ENCODE measurements at places on chromosomes 12 and 14.

GRCh38 chr14:53151523-53152183, 1.5 kb downstream of the DDHD1 start:
- peak; percentile 24 for DNase-seq

- no peak for DNase-seq
Observed at GRCh38 chr12:56749853-56750252, 2.3 kb downstream of the PRIM1 start.

DNA sequence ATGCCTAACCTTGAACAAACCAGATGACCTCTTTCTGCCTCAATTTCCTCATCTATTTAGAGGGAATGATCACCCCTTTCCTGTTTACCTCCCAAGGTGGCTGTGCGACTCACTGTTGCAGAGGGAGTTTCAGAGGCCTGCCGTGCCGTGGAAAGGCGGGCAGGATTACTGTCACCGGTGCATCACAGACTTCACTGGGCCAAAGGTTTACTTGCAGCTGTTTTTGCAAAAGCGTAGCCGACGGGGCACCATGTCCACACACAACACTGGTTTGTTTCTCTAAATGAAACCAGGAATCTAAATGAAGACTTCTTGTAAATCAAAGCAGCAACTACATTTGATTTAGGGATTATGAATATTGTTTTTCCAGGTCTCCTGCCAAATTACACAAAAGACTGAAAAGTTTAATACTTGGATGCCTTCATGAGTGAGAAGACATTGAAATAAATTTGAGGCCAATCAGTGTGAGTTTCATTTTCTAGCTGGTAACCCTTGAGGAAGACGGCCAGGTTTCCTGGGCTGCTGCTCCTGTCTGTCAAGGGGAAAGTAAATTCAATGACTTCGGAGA, 696.1 kb upstream of the TMEM132C start:
- DNase-seq = no peak

DNA sequence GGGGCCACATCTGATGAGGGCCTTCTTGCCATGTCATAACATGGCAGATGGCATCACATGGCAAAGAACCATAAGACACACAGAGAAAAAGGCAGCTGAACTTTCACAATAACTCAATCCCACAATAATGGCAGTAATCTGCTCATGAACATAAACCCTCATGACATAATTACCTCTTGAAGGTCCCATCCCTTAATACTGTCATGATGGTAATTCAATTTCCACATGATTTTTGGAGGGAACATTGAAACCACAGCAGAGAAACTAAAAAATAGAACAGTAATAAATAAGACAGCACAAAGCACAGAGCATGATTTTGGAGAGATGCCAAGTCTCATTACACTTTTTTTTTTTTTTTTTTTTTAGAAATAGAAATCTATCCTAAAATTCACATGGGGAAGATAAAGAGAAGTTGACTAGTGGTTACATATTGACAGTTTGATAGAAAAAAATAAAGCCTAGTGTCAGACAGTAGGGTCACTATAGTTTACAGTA, 61.8 kb upstream of the ATF7IP start:
- no peak for DNase-seq

GRCh38 chr12:130336723-130337487, 782 bp upstream of the PIWIL1 start:
- DNase-seq = no peak

GRCh38 chr12:104131609-104132008, 6.4 kb downstream of the NFYB start:
- DNase-seq = no peak

DNA sequence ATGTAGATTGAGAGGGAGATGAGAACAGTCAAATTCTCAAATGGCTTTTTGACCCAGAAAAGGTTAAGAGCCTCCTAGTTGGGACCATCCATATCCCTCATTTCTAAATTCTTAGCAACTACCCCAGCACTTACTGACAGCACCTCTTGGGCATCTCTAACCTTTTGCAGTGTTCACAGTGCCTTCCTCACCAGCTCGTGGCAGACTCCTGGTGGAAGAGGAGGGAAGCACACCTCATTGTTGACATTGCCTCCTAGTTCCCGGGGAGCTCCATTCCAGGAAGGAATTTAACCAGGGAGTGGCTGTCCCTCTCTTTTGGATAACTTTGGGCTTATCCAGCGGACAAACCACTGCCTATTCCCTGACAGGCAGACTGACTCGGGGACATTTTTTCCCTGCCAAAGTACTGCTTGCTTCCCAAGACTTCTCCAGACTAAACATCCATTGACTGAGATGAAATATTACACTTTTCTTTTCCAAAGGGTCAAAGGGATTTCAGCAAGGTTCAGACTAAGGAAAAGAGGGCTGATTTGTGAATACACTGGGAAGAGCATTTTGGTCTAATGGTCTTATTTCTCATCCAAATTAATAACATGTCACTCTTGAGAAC, 9.0 kb upstream of the OR6J1 start:
- peak; percentile 74 for DNase-seq

DNA sequence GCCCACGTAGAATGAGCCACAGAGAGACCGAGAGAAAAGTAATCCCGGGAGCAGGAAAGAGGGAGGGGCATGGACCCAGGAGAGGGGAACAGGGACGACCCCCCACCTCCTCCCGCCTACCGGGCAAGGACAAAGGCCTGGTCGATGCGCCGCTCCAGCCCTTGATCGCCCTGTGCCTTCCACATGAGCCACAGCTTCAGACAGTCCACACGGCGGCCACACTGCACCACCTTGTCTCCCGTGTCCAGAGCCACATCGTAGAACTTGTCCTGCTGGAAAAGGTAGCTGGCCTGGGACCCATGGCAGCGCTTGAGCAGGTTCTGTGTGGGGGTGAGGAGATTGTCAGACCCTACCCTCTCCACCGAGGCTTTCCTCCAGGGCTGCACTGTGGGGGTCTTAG, 20.5 kb upstream of the ZNF740 start:
- no peak for DNase-seq

- no peak for DNase-seq
Observed at GRCh38 chr12:82015623-82016347, 256.6 kb upstream of the PPFIA2 start.

- DNase-seq = no peak
Observed at GRCh38 chr14:91078095-91078737, 17.8 kb upstream of the RPS6KA5 start.

GRCh38 chr12:62191491-62192179, 68.6 kb upstream of the USP15 start:
- DNase-seq = no peak

GRCh38 chr14:64953310-64953654, 10.7 kb upstream of the GPX2 start:
- DNase-seq = no peak

- DNase-seq = peak; percentile 3
Observed at GRCh38 chr12:39102474-39103209, 197.3 kb upstream of the CPNE8 start.

GRCh38 chr12:62003701-62004100, 256.5 kb upstream of the USP15 start:
- no peak for DNase-seq

DNA sequence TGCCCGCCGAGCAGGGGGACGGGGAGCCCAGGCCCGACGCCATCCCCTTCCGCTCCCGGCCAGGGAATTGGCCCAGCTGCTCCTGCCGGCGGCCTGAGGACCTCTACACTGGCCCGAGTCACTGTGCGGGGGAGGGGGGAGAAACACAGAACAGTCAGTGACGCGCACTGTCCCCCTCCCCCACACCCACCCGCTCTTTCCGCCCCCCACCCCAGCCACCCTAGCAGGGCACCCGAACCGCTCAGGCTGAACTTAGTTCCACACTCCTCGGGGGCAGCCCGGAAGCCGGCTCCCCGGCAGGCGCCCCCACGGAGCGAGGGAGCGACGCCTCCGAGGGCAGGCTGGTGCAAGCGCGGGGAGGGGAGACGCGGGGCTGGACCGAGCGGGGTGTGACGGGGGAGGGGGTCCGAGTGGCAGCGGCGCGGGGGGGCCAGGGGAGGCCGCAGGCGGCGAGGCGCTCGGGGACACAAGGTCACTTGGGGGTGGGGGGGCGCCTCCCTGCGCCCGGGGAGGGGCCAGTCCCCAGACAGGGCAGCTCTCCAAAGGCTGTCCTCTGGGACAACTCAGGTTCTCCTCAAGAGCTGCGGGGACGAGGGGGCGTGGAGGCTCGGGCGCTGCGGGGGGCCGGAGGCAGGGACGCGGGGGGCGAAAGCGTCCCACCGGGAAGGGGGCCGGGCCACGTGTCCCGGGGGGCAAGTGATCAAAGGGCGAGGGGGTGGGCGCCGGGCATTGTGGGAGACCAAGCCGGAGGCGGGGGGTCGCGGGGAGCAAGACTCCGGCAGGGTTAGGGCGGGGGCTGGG, 648 bp downstream of the CHD4 start:
- no peak for DNase-seq

- DNase-seq = no peak
Observed at GRCh38 chr12:52203079-52203921, 11.5 kb upstream of the KRT80 start.

DNA sequence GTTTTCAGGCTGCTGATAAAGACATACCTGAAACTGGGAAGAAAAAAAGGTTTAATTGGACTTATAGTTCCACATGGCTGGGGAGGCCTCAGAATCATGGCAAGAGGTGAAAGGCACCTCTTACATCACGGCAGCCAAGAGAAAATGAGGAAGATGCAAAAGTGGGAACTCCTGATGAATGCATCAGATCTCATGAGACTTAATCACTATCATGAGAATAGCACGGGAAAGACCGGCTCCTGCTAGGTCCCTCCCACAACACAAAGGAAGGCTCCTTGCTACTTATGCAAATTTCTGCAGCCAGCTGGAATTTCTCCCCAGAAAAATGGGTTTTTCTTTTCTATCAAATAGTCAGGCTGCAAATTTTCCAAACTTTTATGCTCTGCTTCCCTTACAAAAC, 174.1 kb upstream of the RMST start:
- no peak for DNase-seq

- no peak for DNase-seq
Observed at GRCh38 chr12:16325426-16325825, 22.0 kb upstream of the MGST1 start.

DNA sequence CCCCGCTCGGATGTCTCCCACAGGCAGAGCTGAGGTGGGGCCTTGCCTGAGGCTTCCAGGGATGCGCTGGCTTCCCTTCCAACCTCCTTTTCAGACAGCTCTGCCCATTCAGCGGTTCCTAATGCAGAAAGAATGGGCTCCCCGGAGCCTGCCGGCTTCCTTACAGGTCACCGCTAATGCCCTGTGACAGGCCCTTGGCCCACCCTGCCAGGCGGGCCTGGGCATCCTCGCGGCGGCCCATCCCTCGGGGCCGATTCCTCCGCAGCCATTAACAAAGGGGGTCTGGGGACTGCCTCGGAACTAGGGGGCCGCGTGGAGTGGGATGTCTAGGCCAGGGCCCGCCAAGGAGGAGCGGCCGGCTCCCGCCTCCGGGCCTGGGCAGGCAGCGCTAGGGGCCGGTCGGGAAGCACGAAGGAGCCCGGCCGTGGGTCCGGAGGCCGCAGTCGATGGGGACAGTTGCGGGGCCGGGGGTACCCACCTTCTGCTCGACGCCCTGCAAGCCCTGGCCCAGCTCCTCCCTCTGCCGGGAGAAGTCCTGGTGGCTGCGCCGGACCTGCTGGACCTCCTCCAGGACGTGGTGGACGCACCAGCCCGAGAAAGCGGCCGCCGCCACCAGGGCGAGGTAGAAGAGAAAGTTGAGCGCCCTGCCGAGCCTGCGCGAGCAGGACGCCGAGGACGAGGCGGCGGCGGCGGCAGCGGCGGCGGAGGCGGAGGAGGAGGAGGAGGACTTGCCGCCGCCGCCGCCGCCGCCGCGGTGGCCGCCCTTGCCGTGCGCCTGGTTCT, 738 bp downstream of the CKAP4 start:
- peak; percentile 28 for DNase-seq

DNA sequence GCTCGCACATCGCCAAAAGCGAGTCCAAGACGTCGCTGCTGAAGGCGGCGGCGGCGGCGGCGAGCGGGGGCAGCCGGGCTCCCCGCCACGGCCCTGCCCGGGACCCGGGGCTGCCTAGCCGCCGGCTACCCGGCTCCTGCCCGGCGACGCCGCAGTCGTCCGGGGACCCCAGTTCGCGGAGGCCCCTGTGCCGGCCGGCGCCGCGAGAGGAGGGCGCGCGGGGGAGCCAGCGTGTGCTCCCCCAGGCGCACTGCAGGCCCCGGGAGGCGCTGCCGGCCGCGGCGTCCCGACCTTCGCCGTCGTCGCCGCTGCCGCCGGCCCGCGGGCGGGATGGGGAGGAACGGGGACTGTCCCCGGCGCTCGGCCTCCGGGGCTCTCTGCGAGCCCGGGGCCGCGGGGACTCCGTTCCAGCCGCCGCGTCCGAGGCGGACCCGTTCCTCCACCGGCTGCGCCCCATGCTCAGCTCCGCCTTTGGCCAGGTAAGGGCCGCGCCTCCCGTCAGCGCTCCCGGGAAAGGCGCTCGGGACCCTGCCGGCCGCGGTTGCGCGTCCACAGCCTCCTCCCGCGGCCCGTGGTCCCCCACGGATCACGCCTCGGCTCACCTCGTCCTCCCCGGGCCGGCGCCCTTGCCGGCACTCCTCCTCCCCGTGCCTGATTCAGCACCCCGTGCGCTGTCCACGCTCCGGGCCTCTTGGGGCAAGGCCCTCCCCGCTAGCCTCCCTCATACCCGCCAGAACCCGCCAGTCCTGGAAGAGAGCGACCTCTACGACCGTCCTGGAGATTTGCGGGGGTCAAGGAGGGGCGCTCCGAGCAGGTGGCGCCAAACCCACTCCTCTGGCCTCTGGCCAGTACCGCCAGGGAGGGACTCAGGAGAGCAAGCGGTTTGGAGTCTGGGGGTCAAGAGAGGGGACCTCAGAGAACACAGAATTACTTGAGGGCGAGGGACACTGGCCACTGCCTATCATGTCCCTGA, 721 bp downstream of the CABP1 start:
- no peak for DNase-seq

DNA sequence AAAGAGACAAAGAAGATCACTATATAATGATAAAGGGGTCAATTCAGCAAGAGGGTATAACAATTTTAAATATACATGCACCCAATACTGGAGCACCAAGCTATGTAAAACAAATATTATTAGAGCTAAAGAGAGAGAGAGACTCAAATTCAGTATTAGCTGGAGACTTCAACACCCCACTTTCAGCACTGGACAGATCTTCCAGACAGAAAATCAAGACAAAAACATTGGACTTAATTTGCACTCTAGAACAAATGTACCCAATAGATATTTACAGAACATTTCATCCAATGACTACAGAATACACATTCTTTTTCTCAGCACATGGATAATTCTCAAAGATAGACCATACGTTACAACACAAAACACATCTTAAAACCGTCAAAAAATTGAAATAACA, 81.0 kb downstream of the KLHL28 start:
- DNase-seq = no peak

GRCh38 chr14:50812856-50813543, 18.0 kb downstream of the NIN start:
- DNase-seq = no peak

GRCh38 chr12:105083551-105084105, 630 bp downstream of the ALDH1L2 start:
- peak; percentile 58 for DNase-seq

Measured in fibroblast of the conjunctiva (primary cell).